ENCODE measurements at places on chromosomes 2 and 18.

DNA sequence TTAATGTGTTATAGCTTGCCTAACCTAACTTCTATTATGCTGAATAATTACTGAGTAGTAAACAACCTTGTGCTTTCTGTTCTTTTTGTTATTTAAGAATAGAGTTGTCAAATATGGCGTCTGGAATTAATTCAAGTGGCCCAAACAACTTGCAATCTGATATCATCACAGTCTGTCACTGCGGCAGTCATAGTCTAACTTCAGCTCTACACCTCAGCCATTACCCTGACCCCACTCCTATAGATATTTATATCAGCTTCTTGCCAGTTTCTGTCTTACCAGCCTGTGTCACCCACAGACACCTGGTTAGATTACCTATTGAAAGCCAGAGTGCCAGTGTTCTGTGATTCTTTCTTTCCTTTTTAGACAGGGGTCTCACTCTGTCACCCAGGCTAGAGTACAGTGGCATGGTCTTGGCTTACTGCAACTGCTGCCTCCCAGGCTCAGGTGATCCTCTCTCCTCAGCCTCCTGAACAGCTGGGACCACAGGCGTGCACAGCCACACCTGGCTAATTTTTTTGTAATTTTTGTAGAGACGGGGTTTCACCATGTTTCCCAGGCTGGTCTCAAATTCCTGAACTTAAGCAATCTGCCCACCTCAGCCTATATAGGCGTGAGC lies 14.1 kb upstream of the KLHL41 start:
- no peak for DNase-seq

DNA sequence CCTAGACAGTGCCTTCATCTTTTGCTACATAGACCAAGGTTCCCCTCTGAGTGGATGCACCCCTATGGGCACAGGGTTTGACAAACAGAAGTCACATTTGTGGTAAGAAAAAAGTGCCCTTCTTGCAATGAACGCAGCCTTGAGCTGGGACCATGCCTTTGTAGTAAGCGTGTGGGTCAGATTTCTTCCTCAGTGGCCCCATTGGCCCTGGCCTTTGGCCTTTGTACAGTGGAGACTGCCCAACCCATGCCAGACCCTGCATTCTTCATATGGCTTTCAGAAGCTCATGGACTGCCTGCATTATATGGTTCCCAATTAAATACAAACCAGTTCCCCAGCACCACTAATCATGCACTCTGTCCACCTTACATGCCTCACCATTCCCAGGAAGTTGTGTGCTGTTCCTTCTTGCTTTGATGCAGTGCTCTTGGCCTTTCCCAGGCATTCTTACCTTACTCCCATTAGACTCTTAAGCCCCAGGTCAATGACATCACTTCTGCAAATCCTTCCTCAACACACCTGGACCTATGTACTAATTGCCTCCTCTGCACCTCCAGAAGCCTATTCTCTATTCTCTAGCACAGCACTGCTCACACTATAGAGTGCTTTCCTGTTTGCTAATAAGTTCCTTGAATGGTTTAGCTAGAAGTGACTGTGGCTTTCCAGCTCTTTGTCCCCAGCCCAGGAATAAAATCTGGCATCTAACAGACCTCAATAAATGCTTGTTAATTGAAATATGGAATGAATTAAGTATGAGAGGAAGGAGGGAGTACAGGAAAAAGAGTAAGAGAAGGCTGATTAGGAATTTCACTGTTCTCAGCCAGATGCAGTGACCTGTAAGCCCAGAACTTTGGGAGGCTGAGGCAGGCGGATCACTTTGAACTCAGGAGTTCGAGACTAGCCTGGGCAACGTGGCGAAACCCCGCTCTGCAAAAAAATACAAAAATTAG lies 60.2 kb downstream of the TMEM247 start:
- no peak for DNase-seq

DNA sequence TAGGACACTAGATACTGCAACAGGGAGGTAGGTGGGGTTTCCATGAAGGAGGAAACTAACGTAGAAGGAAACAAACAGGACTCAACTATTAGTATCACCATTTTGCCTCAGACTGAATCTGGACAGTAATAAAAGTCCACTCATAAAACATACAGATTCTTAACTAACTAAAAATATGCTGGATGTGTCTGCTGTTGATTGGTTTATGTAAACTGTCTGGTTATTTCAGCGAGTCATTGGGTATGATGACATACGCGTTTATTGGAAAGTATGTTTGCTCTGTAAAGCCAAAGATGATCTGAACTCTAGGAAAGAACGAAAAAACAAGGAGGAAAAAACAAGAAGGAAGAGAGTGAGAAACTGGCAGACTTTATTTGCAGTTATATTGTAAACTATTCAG lies 1816.1 kb upstream of the LRRTM1 start:
- no peak for DNase-seq

- peak; percentile 83 for DNase-seq
Observed at GRCh38 chr2:48315896-48316194, 214.1 kb upstream of the STON1 start.

DNA sequence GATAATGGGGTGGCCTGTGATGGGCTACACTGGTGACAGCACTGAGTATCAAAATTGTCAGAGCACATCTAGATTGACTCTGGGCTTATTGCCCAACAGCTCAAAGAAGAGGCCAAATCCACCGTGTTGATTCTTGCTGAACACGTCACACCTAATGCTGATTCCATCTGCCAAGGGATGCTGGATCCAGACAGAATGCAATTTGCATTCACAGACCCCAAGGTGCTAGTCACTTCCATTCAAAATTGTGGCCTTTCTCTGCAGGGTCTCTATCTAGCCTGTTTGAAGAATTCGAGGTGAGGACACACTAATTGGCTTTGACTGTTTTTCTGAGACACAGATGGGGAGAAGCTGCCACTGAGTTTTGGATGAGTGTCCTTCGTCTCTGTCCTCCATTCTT lies 13.5 kb upstream of the GPR39 start:
- peak; percentile 61 for DNase-seq

DNA sequence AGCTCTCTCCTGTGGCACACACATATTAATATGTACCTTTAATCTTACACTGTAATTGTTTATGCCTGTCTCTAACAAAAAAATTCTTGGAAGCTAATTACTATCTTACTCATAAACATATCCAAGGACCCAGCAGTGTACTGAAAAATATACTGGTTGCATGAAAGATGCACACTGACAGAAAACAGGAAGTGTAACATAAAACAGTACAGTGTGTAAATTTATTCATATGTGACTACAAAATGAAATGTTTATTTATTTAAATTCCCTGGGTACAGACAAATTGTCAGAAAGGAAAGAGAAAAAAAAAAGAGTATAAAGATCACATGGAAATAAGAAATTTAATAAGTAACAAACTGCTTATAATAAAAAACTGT lies 28.5 kb downstream of the TMEM131 start:
- DNase-seq = no peak

GRCh38 chr2:25409468-25409867 lies 67.7 kb upstream of the DNMT3A start:
- no peak for DNase-seq
